ENCODE measurements at places on chromosomes 1 and 21.

DNA sequence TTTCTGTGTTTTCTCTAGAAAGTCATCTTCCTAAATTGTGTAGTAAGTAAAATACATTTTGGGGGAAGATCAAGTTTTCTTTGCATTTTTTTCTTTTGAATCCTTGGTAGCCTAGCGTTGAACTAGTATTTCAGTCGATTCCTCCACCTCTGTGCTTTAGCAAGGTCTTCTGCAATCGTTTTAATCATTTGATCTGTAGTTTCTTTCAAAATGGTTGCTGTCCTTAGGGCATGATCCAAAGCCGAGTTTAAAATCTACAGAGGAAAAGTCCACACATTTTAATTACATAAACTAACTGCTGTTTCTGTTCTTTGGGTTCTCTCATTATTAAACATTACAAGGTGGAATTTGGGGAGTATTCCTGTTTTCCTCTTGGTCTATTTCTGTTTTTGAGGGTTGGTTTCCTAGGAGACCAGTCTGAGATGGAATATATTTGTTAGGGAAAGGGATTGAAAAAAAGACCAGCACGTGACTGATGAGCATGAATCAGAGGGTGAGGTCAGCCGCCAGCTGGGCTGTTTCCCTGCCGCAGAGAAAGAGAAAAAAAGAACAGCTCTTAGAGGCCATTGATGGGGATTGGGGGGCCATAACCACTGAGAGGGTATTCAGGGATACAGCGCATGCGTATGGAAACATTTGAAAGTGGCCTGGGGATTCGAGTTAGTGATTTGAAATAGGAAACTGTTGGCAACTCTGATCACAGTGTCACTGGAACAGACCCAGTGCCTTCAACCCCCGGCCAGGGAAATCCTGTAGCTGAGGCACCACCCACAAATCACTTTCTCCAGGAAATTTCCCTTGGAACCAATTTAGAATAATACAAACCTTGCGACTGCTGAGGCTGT lies 40.6 kb downstream of the AKNAD1 start:
- DNase-seq, result peak; percentile 89

DNA sequence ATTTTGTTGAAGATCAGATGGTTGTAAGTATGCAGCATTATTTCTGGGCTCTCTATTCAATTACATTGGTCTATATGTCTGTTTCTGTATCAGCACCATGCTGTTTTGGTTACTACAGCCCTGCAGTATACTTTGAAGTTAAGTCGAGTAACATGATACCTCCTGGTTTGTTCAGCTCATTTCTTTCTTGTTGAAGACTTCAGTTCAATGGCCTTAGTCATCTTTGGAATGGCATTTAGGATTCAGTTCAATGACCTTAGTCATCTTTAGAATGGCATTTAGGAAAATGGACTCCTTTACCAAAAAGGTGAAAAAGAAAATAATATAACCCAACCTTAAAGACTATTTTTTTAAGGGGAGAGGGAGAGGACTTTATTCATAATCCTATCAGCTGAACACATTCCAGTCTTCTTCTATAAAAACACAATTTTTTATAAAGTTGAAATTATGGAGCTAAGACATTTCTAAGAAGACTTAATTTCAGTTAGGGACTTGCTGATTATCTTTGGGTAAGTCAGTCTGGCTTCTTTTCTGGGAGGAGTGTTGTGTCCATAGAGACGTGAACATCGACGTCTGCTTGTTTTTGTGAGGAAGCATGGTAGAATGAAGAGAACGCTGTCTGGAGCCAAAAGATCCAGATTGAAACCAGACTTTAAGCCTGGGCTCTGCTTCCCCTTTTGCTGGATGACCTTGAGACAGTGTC lies 48.3 kb downstream of the DDR2 start:
- no peak for DNase-seq

DNA sequence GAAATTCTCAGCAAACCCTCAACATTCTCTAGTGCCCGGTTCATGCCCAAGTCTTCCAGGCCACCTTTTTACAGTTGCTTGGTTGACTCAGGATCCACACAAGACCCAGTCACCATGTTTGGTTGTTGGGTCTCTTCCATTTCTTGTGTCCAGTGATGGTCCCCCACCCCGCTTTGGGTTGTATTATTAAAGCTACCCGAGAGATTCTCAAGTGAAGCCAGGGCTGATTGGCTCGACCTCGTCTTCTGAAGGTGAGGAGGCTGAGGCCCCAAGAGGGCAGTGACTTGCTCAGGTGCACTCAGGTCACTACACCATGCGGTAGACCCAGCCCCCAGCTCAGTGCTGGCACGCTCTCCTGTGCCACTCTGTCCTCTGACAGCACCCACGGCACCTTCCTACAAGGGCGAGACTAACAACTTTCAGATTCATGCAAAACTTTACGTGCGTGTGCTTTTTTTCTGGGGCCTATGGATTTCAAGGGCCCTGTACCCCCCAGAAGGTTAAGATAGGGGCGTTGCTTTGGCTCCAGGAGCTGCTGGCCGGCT lies 50.3 kb downstream of the CAPN9 start:
- no peak for DNase-seq

DNA sequence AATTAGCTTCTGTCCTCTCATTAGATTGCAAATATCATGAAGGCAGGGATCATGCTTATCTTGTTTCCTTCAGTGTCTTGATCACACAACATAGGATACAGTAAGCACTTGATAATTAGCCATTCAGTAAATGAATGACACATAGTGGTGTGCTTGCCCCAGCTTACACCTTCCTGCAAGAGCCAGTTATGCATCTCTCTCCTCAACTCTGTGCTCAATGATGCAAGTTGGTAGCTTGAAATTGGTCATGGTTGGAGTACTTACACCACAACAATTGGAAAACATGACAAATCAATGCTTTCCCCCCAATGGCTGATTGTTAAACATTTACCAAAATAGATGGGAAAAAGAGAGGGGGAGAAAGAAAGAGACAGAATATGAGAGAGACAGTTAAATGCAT lies 129.2 kb downstream of the NUF2 start:
- DNase-seq, result no peak

GRCh38 chr21:15617964-15618363 lies 111.8 kb upstream of the USP25 start:
- DNase-seq, result no peak

DNA sequence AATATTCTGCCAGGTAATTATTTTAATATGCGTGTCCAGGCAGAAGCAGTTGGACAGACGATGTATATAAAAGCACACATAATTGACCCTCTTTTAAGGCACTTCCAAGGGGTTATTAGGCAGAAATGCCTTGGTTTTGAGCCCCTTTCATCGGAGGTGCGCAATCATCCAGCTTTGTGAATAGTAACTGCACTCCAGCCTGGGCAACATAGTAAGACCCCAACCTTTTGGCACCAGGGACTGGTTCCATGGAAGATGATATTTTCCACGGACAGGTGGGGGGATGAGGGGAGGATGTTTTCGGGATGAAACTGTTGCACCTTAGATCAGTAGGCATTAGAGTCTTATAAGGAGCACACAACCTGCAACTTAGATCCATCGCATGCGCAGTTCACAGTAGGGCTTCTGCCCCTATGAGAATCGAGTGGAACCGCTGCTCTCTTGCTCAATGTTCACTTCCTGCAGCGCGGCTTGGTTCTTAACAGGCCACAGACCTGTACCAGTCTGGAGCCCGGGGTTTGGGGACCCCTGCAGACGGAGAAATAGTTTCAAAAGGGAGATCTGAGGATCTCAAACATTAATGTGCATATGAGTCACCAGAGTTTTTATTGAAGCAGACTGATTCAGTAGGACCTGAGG lies 1.8 kb upstream of the MCOLN2 start:
- DNase-seq, result no peak

- no peak for DNase-seq
Observed at GRCh38 chr1:32724678-32725614, 22.4 kb upstream of the SYNC start.

DNA sequence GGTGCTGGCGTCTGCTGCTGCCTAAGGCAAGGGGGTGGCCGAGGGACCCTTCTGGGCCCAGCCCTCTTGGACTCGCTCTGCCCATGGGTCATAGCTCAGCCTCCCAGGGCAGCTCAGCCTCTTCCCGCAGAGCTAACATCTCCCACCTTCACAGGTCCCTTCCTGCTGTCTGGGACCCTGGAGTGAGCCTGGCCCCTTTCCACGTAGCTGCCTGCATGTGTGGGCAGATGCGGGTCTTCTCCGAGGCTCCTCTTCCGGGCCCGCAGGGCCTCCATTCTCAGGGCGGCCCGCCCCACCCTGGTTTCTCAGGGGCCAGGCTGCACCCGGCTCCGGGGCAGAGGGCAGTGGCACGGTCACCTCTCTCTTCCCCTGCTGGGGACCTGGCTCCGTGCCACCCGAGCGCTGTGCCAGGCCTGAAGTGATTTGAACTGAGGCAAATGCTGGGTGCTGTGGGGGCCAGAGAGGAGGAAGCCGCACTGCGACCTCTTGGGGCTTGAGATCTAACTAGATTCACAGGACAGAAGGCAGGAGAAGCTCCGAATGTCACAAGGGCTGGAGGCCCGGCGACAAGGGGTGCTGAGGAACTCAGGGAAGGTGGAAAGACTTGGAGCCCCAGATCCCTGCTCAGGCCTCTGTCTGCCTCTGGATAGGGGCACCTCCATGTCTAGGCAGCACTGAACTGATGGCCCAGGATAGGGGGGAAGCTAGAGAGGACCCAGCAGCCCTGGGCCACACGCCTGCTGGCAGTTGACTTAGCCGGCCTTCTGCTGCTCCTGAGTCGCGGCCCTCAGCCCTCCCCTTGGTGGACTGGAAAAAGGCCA lies 40.7 kb downstream of the COQ8A start:
- DNase-seq, result no peak

GRCh38 chr1:25501235-25502058 lies 42.0 kb upstream of the LDLRAP1 start:
- no peak for DNase-seq
